ENCODE measurements at places on chromosomes 13 and 19.

- no peak for DNase-seq
These were observed 238.2 kb upstream of the HTR2A start for GRCh38 chr13:47134939-47135489.

- DNase-seq = no peak
These were observed 163.8 kb upstream of the SOX1 start for GRCh38 chr13:111903143-111903542.

DNA sequence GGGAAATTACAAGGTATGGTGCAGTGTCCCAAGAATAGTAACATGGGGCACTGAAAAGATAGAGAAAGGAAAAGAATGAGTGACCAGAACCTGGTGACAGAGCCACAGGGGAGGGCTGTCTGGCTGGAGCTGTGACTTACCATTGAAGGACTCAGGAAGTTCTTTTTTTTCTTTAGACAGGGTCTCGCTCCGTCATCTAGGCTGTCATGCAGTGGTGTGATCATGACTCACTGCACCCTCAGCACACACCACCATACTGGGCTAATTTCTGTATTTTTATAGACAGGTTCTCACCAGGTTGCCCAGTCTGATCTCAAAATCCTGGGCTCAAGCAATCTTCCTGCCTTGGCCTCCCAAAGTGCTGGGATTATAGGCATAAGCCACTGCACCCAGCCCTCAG lies 8.8 kb upstream of the CPB2 start:
- DNase-seq = no peak

DNA sequence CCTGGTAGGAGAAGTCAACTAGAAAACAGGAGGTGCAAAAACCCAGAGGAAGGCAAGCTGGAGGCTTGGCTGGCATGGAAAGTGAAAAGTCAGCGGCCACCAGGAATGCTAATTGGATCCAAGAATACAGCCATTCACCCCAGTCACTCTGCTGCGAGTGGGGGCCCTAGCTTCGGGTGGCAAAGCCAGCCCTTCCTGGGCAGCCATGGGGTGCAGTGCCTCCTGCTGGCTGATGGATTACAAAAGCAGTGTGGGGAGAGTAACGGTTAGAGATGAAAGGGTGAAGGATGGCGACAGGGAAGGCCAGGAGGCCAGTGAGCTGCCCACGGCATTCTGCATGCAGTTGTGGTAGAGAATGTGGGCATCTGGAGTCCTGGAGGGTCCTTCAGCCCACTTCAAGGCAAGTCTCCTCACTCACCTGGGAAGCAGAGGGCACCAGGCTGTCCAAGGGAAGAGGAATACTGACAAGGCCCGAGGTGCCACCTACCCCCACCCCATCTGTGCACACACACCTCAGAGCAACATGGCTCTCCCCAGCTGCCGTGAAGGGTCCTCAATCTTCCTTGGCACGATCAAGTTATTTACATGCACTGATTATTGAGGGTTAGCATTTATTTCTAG lies 20.3 kb upstream of the EPHX3 start:
- DNase-seq = no peak

- no peak for DNase-seq
These were observed at the start of gene KLK13 for GRCh38 chr19:51064534-51065220. TSS of gene KLK13 (minus strand) at chr19:51065092. CDS start at chr19:51065067, 25 bp downstream.

GRCh38 chr13:48334534-48335127 lies 31.1 kb downstream of the RB1 start:
- DNase-seq = no peak

DNA sequence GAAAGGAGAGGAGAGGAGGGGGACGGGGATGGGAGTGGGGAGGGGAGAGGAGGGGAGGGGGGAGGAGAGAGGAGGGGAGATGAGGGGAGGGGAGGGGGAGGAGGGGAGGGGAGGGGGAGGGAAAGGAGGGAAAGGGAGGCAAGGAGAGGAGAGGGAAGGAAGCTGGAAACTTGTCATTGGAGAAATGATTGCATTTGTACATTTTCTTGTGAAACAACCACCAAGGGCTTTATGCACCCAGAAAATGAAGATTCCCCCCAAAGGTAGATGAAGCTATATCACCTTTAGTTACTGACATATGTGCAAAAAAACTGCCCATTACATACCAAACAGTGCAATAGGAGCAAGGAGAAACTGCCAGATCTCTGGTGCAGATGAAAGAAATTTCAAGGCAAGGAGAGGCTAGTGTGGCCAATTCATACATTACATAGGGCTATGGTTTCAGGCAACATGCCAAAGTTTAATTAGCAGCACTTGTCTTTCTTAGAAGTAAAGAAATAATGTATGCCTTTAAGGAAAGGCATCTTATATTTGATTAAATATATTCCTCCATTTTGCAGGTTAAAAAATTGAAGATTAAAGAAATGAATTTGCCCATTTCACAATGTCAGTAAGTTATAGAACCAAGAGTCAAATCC lies 49.5 kb upstream of the STK24 start:
- DNase-seq = peak; percentile 22

DNA sequence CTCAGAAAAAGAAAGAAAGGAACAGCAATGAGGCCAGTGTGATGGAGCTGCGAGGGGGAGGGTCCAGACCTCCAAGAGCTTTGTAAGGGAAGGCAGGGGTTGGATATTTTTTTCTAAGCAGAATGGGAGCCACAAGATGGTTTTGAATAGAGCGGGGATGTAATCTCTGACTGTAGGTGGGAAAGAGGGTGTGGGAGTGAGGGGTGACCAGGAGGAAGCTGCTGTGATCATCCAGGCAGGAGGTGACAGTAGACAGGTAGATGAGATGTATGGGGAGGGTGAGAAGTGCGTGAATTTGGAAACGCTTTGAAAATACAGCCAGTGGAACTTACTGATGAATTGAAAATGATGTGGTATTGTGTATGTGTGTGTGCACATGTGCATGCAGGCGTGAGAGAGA lies 7.4 kb downstream of the IFNL2 start:
- DNase-seq = no peak

DNA sequence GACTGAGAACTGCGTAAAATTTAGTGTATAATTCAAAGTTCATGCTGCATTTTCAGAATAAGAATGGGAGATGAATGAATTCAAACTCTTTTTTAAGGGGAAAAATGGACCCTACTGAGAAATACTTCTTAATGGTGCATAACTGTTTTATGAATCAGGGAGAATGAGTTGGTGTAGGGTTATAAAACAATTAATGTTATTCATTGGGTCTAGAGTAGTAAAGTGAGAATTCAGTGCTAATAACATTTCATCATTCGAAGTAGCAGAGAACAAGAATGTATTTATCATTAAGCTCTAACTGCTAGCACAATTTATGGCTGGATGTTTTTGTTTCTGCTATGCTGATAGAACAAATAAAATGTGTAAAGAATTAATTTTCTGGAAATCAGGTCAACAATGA lies 310.2 kb downstream of the SLITRK5 start:
- no peak for DNase-seq

GRCh38 chr19:50628551-50628950 lies 11.1 kb downstream of the SYT3 start:
- no peak for DNase-seq

DNA sequence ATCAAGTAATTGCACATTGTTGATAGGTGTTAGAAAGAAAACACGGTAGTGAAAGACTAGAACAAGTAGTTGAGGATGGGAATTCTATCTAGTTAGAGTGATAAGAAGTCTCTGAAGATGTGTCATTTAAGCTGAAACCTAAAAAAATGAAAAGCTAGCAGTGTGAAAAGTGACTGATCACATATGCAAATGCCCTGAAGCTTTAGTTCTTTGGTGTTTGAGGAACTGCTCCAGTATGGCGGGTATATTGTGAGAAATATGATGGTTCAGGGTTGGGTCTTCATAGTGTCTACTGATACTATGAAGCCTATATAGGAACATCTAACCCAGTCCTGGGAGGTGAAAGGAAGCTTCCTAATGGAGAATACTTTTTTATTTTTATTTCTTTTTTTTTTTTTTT lies 45.0 kb downstream of the GPALPP1 start:
- no peak for DNase-seq

DNA sequence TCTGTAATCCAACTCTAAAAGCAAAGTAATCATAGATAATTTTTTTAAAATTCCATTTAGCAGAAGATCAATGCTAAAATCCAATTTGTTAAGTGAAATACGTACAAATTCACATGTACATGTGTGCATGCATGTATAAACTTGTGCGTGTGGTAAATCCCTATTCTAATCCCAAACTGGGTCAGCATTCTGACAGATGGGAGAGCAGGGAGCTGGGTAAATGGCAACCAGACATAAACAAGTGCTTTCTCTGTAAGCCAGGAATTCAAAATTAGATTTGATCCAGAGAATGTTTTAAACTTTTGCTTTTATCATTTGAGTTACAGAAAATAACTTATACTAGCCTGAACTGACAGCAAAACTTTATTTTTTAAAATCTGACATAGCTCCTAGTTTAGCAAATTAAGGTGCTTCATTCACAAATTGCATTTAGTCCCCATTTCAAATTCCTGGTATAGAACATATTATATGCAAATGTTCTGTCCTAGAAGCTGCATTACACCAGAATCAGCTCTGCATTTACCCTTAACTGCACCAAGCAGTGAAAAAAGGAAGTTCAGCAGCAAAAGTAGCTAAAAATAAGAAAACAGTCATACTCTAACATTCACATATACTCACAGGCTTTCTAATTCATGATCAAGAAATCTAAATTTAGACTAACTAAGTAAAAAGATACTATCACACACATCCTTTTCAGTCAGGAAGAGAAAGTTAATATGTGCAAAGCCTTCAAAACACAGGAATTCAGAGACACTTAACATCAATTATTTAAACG lies 32.6 kb downstream of the UBL3 start:
- no peak for DNase-seq

GRCh38 chr19:16897029-16897855 lies 8.4 kb downstream of the F2RL3 start:
- peak; percentile 59 for DNase-seq

DNA sequence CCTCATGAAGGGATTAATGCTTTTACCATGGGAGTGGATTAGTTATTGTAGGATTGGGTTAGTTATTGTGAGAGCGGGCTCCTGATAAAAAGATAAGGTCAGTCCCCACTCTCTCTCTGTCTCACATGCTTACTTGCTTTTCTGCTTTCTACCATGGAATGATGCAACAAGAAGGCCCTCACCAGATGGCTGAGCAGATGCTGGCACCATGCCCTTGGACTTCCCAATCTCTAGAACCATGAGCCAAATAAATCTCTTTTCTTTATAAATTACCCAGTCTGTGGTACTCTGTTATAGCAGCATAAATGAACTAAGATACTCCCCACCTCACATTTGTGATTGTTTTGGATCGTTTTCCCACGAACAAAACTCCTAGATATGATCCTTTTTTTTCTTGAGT lies 353.8 kb downstream of the DNAJC15 start:
- DNase-seq = no peak

- DNase-seq = no peak
These were observed 15.2 kb upstream of the CHST8 start for GRCh38 chr19:33606556-33606955.

DNA sequence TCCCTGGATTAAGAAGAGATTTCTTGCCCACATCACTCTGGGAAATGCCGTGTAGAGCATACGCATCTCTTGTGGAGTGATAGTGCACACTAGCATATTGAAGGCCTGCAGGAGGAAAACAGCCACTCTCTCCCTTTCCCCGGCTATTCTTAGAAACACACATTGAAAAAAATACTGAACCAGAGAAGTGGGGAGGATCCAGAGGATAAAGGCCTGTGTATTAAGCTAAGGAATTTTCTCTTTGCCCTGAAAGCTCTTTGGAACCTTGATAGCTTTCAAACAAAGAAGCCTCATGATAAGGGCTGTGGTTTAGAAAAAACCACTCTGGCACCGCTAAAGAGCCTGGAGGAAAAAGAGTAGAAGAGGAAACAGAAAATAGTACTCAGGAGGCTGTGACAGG lies 386.1 kb upstream of the NBEA start:
- DNase-seq = no peak

DNA sequence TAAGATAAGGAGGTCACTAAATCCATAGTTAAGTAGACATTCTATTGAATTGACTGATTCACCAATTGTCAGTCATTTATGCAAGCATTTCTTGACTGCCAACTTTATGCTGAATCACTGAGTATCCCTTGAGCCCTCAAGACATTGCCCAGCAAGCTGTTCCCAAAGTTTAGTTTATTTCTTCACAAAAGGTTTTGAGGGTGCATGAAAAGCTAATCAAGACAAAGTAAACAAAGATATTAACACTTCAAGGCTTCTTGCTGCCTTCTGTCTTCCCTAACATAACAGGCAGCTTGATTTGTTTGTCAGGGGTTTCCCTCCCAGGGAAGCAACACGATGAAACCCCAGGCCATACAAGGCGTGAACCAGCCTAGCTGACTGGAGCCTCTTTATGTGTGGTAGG lies 374.4 kb downstream of the SPRY2 start:
- DNase-seq = no peak

- DNase-seq = no peak
These were observed 49.8 kb downstream of the ACSBG2 start for GRCh38 chr19:6185093-6185834.

GRCh38 chr13:22893777-22894176 lies 287.0 kb upstream of the SGCG start:
- no peak for DNase-seq

DNA sequence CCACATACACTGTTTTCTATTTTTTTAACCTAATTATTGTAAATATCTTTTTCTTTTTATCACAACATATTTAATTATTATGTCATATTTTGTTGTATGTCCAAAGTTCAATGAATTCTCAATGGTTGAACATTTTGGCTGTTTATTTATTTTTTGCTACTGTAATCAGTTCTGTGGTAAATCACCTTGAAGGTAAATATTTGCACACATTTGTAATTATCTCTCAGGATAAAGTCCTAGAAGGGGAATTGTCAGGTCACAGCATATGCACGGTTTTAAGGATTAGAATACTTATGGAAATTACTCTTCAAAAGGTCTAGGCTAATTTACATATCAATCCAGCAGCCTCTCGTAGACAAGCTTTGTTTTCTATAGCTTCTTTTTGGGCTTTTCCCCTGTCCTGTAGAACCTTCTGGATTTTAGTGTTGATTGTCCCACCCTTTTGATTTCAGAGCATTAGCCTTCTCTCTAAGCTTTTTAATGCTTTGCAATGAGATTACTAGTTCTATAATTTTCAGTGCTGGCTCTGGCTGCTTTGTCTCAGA lies 362.6 kb downstream of the KCNRG start:
- DNase-seq = no peak

DNA sequence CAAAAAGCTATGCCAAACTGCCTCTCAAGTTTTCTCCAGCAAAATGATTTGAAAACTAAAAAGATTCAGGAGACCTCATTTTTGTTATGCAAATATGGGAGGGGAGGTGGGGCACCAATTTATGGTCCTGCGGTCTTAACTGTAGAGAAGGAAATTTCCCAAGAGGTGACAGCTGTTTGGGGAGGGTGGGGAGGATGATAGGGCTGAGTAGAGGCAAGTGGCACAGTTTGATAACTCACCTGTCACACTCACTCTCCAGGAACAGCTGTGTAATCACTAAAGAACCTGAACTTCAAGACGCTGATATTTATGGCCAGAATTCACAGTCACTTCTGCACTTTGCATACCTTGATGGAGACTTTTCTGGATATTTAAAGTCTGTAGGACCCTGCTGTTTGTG lies 232.9 kb upstream of the STARD13 start:
- DNase-seq = no peak

- DNase-seq = no peak
These were observed 254.5 kb upstream of the DACH1 start for GRCh38 chr13:72121466-72121865.
